NCI-H1105 (cell line): ENCODE measurements at places on chromosomes 6 and 20.

GRCh38 chr6:157267654-157268053 is 55.7 kb downstream of the TMEM242 start:
- DNase-seq: no peak

- no peak for DNase-seq
These were observed at the start of gene SIRPB2 for GRCh38 chr20:1491281-1491840. Gene SIRPB2 (minus strand): TSS chr20:1491420. CDS start chr20:1491359, 61 bp downstream.

DNA sequence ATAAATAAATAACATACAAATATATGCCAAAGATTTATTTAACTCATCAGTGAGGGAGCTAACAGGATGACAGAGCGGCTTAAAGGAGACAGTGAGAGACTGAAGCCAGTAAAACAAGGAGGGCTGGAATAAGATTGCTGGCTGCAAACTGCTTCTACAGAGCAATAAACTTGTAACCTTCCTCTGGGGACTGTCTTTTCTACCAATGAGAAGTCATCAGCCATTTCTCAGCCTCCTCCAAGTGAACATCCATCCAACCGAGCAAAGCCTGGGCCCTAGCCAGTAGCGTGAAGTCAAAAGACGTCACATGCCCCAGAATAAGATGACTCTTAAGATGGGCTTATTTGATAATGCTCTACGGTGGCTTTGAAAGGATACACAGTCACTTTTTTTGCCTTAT is 42.5 kb downstream of the CPXM1 start:
- no peak for DNase-seq

DNA sequence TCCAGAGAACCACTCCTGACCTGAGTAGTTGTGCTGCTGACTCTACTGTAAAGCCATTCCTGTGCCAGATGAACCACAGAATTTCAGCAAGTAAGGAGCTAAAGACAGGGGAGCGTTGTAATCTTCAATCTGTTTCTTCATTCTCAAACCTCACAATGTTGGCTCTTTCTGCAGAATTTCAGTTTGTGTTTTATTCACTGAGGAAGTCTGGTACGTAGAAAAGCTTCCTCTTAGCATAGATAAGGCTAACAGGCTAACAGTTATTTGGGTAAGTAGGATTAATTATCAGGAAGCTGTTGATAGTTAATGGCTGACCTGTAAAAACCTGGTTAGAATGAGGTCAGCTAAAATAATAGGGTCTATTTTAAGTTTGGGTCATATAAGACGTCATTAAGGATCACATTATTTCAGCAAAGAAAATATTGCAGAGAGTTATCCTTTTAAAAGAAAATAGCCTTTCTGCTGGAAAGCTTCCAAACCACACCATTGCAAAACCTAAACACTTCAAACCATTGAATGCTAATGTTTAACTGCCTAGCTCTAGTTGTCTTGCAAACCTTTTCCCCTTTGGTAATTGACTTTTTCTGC is 14.1 kb upstream of the TENT5A start:
- DNase-seq: peak; percentile 40

- DNase-seq: peak; percentile 65
These were observed 332 bp downstream of the GRIK2 start for GRCh38 chr6:101393829-101394251.

DNA sequence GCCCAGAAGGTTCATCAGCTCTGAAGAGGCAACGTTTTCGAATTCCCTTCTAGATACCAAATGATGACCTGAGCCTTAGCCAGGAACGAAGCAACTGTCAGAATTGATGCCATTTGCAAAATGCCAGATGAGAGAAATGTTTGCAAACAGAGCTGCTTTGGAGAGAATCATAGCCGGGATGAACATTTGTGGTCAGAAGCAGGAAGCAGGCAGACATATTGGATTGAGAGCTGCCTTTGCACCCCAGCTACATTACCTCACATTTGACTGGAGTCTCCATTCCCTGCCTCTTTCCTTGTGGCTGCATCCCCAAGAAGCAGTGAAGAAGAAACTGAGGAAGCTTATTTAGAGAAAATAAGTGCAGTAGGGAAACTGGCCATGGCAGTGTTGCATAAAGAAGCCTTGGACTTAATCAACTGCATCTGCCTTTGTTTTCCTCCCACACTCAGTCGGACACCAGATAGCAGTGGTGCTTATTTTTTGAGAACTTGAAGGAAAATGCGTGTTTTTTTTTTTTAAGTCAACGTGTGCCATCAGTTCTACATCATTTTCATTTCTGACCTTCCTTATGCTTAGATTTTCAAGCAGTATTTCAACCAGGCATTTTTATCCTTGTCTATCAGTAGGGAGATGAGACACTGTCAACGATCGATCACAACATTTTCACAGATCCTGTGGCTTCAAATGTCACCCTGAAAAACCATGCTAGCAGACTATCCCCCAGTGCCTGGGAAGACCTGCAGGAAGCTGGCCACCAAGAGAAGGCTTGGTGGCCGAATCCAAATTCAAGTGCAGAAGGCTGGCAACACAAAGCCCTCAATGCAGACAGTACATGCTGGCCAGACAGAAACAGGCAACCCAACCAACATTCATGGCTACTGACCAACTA is 541.2 kb upstream of the JARID2 start:
- DNase-seq: no peak

DNA sequence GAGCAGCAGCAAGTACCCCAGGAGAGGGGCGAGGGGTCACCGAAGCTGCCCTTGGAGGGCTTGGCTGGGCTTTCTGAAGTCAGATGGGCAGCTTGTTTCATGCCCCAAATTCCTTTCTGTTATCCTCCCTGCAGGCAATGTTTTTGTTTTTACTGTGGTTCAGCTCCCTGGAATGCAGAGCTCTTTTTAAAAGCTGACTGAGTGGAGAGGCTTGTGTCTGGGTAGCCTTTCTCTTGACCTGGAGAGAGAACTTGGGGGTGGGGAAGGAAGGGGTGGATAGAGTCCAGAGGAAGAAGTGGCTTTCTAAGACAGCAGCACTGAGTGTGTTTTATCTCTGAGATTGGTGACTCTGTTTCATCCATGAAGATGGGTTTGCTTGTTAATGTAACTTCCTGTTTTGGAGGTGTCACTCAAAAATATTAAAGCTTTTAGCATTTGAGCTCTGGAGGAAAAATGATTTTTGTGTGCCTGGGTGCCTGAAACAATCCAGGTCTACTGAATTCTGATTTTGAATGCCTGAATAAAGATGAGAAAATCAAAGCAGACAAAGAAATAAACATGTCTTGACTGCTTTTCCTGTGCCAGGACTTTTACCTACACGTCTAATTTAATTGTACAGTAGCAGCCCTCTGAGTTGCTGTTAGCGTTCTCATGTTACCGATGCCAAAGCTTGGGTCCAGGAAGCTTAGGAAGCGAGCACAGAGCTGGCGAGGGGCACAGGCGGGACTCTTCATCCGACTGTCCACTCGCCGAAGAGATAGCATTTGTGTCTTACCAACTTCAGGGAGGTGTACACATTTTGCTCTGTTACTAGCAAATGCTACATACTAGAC is 78.2 kb upstream of the EEF1E1 start:
- no peak for DNase-seq

DNA sequence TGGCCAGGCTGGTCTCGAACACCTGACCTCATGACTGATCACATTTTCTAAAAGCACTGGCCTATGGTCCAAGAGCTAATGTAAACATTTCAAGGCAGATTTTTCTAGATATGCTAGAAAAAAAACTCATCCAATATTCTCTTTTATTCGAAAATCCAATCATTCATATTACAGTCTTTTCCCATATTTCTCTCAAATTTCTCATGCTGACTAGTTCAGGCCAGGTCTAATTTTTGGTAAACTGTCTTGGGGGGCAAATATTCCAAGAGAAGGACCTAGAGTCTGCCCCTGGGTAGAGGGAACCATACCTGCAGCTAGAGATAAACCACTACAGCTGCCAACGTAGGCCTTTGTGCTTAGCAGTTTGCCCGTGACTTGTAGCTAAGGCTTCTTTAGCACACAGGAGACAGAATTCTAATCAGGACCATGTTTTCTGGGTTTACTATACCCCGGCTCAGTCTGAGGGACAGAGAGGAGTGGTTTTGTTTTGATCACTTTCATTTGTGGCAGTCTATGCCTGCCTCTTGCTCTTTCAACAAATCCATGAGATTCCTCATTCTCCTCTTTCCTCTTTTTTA is 71.8 kb upstream of the CITED2 start:
- DNase-seq: no peak

- no peak for DNase-seq
These were observed 301 bp downstream of the PPP1R3D start for GRCh38 chr20:59939879-59940128.

DNA sequence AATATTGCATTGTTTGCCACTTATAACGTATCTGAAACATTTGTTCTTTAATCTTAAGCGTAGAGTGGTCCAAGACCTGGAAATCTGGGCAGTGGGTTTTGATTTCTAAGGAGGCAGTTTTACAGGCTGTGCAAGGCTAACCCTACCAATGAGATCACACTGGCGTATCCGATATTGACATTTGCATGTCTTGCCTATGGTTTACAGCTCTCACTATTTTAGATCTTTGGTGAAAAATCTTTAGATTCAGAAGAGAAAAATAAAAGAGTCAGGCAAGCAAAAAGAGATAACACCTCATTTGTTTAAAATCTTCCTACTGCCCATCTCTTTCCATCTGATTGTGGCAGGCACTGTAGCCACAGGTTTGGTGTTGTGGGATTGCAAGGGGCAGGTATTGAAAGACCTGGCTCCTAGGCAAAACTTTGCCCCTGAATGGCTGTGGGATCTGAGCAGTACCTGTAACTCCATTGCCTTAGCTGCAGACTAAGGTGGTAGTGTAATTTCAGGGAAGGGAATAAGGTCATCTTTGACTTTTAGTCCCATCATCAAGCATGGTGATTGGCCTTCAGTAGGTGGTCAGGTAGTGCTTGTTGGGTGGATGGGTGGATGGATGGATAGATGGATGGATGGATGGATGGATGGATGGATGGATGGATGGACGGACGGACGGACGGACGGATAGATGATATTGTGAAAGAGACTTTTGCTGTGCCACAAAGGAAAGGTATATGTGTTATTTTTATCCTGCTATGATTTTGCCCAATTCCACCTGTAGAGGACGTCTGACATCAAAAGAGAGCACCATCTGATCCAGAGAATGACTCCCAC is 1.9 kb downstream of the TNFAIP3 start:
- no peak for DNase-seq

DNA sequence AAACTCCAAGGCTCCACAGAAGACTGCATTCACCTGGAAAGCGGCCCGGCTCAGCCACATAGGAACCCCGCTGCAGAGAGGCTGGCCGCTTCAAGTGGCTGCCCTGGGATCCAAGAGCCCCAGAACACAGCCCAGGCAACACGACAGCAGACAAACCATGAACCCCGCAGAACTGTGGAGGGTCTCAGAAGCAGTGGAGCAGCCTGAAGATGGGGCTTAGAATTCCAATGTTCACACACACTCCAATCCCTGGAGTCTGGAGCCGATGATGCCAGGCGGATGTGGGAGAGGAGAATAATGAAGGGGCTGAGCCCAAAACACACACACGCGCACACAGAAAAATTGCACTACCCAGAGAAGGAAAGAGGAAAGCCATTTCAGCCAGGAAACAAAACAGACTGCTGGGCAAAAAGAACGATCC is 52.4 kb downstream of the NINL start:
- no peak for DNase-seq

GRCh38 chr20:45905505-45906079 is 6.4 kb downstream of the PLTP start:
- DNase-seq: no peak

GRCh38 chr6:74645108-74645849 is 560.6 kb downstream of the COL12A1 start:
- no peak for DNase-seq

DNA sequence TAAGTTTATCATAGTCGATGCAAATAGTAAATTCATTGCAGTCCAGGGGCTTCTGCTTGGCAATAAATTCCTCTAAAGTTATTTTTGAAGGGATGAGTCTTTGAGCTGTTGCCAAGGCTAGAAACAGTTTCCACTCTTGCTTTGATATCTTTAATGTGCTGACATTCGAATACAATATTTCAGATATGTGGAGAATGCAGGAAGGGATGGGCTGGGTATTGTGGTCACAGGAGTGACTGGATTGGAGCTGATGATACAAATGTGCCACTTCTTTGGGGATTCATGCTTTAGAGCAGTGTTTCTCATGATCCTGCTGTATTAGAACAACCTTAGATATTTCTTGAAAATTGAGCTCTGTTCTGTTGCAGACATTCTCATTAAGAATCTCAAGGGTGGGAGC is 139.0 kb downstream of the PRDM13 start:
- no peak for DNase-seq

- DNase-seq: no peak
These were observed 549.4 kb upstream of the SYNCRIP start for GRCh38 chr6:86192123-86192522.

GRCh38 chr20:58432186-58432954 is 43.3 kb downstream of the VAPB start:
- DNase-seq: no peak

- no peak for DNase-seq
These were observed 198.1 kb upstream of the SGK1 start for GRCh38 chr6:134515986-134516385.

GRCh38 chr6:32095338-32096086 is 13.6 kb downstream of the TNXB start:
- DNase-seq: no peak

DNA sequence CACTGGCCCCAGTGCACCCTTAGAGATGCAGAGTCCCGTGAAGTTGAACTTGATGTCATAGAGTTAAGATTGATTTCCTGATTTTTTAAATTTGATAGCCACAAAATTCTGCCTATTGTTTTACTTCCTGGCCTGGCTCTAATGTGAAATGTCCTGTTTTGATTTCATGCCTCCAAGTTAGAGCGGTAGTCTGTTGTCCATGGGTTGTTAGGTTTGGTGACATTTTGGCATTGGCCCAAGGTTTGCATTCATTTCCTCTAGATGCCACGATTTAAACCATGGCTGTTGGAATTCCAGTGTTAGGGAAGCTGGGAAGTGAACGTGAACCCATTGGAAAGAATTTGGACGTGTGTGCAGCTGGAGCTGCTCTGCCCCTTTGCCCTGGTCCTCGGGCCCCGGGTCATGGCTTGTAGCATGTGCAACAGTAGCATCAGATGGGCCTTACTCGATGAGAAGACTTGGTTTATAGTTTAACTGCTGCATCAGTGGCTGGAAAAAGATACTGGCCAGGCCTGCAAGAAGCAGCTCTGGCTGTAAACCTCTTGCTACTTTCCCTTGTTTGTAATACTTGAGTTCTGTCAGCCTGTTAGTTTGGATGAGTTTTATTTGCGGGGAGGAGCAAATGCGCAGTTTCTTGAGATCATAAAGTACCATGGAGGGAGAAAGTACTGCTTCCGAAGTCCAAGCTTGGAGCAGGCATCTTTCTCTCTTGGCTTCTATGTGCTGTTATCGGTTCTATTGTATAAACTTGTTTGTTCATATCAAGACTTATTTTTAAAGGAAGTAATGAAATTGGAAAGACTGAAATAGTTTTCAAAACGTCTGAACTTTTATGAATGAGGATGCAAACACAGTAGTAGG is 121.4 kb upstream of the CLDN20 start:
- DNase-seq: no peak
